ENCODE measurements at places on chromosomes 2 and 18.

GRCh38 chr2:236459393-236459792 lies 110.2 kb upstream of the ACKR3 start:
- DNase-seq = no peak

DNA sequence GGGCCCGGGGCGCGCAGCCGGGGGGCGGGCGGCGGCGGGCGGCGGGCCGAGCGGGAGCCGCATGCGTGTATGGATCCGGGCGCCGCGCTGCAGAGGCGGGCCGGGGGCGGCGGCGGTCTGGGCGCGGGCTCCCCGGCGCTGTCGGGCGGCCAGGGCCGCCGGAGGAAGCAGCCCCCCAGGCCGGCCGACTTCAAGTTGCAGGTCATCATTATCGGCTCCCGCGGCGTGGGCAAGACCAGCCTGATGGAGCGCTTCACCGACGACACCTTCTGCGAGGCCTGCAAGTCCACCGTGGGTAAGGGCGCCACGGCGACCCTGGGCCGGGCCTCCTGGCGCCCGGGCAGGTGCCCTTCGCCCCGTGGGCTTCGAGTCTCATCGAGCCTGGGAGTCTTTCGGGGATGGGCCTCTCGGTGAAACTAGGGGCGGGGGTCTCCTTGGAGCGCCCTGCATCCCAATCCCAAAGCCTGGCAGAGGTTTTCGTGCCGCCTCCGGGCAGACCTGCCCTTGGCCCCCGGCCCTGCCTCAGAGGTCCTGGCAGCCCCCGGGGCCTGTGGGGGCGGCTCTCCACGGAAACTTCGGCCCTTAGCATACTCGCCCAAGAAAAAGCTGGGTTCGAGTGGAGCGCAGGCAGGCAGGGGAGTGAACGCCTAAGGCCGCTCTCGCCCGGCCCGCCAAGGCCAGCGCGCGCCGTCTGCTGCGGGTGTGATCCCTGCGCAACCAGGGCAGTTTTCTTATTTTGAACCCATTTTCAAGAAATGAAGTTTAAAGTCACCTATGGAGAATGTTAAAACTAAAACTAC lies 622 bp downstream of the RAB12 start:
- DNase-seq = peak; percentile 90

DNA sequence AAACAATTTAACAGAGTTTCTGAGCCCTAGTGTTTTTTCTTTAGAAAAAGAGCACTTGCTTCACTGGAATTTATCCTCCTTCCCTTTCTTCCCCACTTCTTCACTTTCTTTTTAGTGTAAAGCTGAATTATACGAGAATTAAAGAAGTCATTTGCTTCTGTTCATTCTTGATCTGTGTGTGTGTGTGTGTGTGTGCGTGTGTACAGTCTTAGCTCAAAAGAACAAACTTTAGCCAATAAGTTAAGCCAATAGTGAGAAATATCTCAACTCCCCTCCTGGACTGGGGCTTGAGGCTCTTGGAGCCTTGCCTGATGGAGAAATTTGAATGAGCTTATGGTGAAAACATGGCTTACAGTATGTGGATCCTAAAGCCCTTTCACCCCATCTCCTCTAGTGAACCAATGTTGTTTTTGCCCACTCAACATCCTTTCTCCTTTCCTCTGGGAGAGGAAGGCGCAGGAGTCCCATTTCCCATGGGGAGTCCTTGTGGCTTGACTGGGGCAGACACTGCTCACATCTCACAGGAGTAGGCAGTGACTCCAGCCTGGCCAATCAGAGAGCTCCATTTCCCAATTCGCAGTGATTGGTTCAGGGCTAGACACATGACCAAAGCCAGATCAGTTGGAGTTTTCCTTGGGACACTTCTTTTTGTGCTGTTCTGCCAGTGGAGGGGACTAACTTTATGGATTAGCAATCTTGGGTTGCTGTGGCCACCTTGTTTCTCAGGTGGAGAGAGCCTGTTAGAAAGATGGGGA lies 16.3 kb upstream of the MYO3B start:
- DNase-seq = no peak

DNA sequence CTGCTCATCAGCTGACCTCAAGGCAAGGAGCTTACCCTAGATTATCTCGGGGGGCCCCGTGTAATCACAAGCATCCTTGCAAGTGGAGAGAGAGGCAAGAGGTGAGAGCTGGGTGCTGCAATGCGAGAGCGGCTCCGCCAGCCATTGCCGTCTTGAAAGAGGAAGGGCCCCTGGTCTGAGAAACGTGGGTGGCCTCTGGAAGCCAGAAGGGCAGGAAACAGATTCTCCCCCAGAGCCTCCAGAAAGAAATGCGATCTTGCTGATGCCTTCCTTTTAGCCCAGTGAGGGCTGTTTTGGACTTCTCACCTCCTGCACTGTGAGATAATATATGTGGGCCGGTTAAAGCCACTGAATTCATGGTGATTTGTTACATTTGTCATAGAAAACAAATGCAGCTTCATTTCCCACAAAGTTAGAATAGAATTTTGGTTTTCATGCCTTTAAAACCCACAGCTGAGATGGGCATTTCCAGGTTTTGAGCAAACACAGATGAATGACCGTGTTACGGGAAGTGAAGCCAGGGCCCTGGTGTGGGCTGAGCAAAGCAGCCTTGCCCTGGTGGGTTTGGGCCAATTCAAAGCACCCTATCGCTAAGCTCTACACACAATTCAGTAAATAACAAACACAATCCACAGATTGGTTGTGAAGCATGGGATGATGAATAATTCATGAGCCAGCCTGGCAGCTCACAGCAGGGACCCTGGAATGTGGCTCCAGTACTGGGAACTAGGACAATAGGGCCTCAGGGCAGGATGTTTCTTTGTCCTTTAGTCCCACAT lies 319.9 kb upstream of the HS6ST1 start:
- DNase-seq = peak; percentile 72

- no peak for DNase-seq
Measured at GRCh38 chr2:224166654-224167053, 127.6 kb upstream of the SERPINE2 start.

- no peak for DNase-seq
Measured at GRCh38 chr2:1140389-1141003, 189.8 kb downstream of the SNTG2 start.

DNA sequence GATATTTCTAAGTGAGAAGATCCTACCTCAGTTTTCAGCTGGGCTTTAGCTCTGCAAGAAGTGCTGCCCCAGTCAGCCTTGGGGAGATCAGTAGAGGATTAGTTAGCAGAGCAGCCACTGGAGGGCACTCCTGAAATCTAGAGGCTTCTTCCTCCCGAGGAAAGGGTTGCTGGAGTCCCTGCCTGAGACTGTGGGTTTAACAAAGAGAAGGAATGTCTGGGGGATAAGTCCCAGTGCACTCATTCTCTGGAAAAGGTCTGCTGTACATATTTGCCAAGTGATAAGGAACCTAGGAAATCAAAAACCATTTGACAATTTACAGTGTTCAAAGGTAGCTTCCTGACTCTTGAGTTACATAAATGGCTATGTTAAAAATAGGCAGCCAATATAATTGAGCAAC lies 207.2 kb downstream of the SLC8A1 start:
- DNase-seq = no peak

DNA sequence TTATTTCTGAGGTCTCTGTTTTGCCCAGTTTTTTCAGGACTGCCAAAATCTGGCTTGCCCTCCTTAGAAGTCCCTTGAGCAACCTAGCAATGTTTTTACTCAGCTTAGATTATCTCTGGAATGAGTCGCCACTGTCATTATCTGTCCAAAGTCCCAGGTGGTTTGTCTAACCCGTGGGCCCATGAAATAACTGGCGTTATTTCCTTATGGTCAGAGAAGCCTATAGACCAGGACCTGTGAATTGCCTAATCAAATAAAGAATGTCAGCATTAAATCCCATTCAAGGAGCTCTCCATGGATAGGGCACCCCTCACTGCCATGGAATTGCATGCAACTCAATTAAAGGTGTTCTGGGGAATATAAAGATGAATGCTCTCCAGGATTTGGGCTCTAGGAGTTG lies 373.9 kb downstream of the SETBP1 start:
- no peak for DNase-seq

GRCh38 chr2:176002688-176003210 lies 682 bp upstream of the LNPK start:
- no peak for DNase-seq

- DNase-seq = no peak
Measured at GRCh38 chr18:986552-986951, 81.9 kb downstream of the ADCYAP1 start.

DNA sequence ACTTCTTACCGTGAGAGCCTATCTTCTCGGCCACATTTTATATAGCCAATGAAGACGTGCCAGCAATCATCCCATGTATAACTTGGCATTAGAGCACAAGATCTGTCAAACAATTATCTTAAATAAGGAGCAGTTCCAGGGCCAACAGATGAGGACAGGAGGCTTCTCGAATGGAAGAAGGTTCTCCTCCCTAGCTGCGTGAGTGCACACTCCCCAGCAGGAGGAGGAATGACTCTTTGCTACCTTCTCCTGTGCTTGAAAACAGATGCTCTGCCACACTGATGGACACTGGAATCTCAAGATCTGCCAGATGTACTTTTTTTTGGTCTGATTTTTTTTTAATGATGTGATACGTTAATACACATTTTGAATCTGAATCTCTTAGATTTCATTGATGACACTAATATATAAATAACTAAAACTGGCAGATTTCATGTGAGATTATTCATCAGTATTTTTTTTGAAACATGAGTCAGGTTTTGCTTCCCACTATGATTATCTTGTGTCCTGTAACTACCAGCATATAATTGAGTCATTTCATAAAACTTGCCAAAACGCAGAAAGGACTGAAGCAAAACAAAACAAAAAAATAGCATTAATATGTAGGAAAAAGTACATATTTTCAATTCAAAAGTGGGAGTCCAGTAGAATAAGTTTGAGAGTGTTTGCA lies 626 bp upstream of the VIT start:
- DNase-seq = no peak

Measured in spleen (tissue), 13 donors.